ENCODE measurements at places on chromosomes 1 and 21. TPM values are rescaled to one million over a fixed set of nuclear protein-coding genes. Genes with fewer than 3 reads are reported as not detected.

The HTR6 gene
- total RNA-seq = 0.15 TPM

The SPRR2E gene
- total RNA-seq = not detected

The TACSTD2 gene
- total RNA-seq = not detected

The TNFRSF9 gene
- total RNA-seq = 3.0 TPM

The S100A11 gene
- 1,875 TPM for total RNA-seq

The LIN28A gene
- not detected for total RNA-seq

The TCEANC2 gene
- 2.1 TPM for total RNA-seq

The NGF gene
- 3.4 TPM for total RNA-seq

The BLZF1 gene
- 15.2 TPM for total RNA-seq

The SERPINC1 gene
- total RNA-seq = 0.06 TPM

The PLA2G2D gene
- total RNA-seq = not detected

The TEDDM1 gene
- total RNA-seq = not detected

The CDC42BPA gene
- 8.2 TPM for total RNA-seq

The LHX8 gene
- total RNA-seq = 1.2 TPM

The CFAP298 gene
- 33.2 TPM for total RNA-seq

The WLS gene
- 18.8 TPM for total RNA-seq

The RHOU gene
- 4.4 TPM for total RNA-seq

The PODN gene
- not detected for total RNA-seq

The ARTN gene
- total RNA-seq = 0.15 TPM

The DNAI4 gene
- 0.44 TPM for total RNA-seq
